Stimulated activated CD4-positive, alpha-beta T cell treated with anti-CD3 and anti-CD28 coated beads, Interleukin-1b, Interleukin-23, amount 100 ng/mL, for 1 hour (primary cell): ENCODE measurements at places on chromosomes 12 and 14.

GRCh38 chr12:23950210-23950774 lies 822 bp upstream of the SOX5 start:
- no peak for DNase-seq

DNA sequence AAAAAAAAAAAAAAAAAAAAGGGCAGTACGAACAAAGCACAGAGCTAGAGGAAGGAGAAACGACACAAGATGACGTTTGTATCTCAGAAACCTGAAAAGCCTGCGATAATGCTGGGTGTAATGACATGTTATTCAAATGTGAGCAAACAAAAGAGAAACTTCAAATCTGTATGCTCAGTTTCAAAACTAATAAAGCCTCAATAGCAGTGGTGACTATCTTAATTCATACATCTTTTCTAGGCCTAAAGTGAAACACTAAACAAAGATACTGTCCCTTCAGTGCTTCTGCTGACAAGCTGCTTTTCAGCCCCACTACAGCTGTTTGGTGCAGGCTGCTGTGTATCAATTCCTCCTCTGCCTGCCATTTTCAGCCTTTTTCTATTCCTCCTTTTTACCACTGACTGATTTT lies 15.8 kb downstream of the ITPR2 start:
- DNase-seq: no peak

DNA sequence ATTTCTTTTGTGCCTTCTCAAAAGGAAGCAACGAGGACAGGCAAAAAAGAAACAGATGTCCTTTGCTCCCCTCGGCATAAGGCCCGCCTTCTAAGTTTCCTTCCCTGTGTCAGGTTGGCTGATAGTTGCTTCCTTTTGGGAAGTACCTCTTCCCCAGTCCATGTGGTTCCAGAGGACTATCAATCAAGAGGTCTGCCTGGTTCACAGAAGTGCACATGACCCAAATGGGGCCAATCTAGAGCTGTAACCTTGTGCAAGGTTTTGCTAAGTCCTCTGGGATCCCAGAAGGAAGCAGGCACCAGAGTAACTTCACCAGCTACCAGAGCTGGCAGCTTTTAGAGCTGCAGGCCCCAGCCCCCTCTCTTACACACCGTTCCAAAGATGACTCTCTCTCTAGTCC lies 42.6 kb downstream of the TMEM63C start:
- DNase-seq: no peak

DNA sequence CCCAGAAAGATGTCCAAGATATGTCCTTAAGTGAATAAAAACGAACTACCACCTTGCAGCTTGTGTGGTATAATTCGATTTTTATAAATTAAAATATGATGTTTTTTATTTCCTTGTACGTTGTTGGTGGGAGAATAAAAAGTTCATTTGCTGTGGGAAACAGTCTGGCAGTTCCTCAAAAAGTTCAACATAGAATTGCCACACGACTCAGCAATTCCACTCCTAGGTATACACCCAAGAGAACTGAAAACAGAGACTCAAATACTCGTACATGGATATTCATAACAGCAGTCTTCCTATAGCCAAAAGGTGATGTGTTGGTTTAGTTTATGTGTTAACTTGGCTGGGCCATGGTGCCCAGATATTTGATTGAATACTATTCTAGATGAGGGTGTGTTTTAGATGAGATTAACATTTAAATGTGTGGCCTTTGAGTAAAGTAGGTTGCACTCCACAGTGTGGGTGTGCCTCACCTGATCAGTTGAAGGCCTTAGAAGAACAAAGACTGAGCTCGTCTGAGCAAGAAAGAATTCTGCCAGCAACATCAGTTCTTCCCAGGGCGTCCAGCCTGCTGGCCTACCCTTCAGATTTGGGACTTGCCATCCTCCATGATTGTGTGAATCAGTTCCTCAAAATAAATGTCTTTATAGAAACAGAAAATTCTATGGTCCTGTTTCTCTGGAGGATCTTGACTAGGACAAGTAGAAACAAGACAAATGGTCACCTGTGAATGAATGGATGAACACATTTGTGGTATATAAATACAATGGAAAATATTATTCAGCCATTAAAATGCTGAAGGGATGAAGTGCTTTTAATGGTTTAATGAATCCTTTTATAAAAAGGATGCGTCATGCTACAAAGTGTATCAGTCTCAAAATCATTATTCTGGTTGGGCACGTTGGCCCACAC lies 5.1 kb upstream of the DENR start:
- DNase-seq: no peak

- no peak for DNase-seq
Measured at GRCh38 chr14:99996951-99997571, 68.2 kb upstream of the EVL start.

DNA sequence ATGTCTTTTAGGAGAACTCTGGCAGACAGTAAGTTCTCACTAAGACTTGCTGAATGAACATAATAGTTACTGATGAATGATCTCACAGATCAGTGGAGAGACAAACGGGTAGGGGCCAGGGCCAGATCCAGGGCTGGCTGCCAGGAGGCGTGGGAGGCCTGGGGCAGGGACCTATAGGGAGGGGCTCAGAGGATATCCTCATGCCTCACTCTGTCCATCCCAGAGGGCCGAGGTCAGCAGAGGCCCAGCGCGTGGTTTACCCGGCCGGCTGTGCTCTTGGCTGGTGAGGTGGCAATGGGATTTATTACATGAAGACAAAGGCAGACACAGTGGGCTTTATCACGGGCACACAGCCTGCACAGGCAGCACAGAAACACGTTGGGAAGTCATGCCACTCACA lies 85.4 kb downstream of the CHGA start:
- DNase-seq: no peak

DNA sequence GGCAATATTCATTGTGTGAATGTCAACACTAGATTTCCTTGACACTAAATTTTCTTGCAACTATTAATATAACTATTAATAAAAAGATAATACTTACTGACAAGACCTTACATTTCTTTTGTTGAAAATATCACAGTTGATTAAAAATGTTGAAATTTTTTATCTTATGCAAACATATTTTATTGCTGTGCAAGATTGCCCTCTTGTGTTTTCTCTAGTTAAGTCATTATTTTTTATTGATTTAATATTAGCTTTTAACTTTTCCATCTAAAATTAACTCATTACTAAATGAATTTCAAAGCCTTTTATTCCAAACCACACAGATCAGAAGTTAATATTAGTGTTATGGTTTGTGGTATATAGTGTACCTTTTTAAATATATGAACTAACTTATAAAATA lies 11.7 kb upstream of the NAA30 start:
- DNase-seq: no peak

- DNase-seq: no peak
Measured at GRCh38 chr12:75058228-75058627, 151.4 kb downstream of the KCNC2 start.

GRCh38 chr12:26273811-26274210 lies 78.4 kb downstream of the SSPN start:
- no peak for DNase-seq

DNA sequence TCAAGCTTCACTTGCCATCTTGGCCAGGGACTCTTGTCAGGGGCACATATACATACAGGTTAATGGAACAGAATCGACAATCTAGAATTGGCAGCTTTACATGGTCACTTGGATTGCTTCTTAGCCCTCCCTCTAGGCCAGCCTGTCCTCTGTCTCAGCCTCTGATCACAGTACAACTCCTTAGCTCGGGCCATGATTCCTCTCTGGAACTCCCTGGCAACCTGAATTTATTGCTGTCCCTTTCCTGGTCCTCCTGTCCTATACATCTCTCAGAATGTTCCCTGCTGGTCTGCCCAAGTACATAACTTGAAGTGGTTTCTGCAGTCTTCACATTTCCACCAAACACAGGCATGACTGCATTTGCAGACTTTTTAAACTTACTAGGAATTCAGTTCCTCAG lies 79.9 kb upstream of the CCDC175 start:
- DNase-seq: no peak

GRCh38 chr12:123828854-123829547 lies 66.9 kb downstream of the DNAH10 start:
- no peak for DNase-seq

DNA sequence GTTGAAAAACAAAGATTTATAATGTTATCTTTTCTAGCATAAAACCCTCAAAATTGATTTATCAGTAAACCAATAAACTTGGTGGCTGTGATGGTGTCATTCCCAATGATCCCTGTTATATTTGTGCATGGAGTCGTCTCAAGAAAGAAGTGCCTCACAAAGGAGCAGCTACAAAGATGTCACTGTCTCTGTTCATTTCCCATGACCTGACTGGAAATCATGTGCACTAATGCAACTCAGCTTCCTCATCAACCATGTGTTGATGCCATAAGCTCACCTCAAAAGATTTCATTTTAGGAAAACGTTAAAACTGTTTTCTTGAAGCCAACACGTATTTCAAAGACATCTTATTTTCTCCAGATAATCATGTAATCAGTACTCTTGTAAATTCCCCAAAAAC lies 28.8 kb downstream of the CLEC1A start:
- no peak for DNase-seq

- no peak for DNase-seq
Measured at GRCh38 chr14:61525293-61526011, 169.9 kb upstream of the HIF1A start.

- DNase-seq: no peak
Measured at GRCh38 chr14:28875934-28876571, 109.5 kb downstream of the FOXG1 start.

DNA sequence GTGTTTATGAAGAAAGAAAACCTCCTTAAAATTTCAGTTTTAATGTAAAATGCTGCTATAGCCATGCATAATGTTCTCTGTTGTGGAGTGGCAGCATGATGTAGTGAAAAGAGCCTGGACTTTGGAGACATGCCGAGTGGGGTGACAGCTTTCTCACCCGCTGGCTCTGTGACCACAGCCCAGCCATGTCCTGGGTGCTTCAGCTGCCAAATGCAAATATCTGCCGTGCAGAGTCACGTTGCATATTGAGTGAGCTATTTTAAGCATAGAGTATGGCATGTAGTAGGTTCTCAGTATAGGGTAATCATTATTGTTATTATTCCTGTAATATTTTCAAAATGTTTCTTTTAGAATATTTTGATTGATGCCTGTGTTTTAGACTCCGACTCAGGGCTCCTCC lies 15.5 kb upstream of the TCTN2 start:
- no peak for DNase-seq

DNA sequence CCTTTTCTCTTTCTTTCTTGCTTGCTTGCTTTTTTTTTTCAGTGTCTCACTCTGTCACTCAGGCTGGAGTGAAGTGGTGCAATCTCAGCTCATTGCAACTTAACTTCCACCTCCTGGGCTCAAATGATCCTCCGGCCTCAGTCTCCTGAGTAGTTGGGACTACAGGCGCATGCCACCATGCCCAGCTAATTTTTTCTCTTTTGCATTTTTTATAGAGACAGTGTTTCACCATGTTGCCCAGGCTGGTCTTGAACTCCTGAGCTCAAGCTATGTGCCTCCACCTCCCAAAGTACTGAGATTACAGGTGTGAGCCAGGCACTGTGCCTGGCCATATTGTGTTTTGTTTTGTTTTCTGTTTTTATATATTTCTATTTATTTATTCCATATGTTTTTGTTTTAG lies 461.0 kb downstream of the ADAMTS20 start:
- DNase-seq: no peak

DNA sequence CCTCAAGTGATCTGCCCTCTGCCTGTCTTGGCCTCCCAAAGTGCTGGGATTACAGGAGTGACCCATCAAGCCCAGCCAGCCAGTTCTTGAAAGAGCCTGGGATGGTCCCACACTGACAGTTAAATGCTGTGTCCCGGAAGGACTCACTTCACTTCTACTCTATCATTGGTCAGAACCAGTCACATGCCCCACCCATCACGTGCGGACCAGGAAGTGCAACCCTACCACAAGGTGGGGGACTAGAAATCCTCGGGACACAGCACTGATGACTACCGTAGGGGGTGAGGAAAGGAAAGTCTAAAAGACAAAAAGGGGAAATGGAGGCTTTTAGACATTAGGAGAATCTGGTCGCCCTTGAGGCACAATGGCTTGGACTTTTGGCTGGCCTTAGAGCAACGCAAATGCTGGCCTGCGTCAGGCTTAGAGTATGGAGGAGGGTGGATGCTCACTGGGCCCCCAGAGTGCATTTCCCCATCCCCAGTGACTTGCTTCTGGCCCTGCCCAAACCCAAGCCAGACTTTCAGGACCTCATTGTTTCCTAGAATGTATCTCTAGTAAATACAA lies 207.7 kb downstream of the TTC8 start:
- no peak for DNase-seq

GRCh38 chr12:51886021-51886710 lies 1.7 kb upstream of the ANKRD33 start:
- DNase-seq: no peak

GRCh38 chr12:121196902-121197301 lies 13.0 kb upstream of the P2RX4 start:
- no peak for DNase-seq

DNA sequence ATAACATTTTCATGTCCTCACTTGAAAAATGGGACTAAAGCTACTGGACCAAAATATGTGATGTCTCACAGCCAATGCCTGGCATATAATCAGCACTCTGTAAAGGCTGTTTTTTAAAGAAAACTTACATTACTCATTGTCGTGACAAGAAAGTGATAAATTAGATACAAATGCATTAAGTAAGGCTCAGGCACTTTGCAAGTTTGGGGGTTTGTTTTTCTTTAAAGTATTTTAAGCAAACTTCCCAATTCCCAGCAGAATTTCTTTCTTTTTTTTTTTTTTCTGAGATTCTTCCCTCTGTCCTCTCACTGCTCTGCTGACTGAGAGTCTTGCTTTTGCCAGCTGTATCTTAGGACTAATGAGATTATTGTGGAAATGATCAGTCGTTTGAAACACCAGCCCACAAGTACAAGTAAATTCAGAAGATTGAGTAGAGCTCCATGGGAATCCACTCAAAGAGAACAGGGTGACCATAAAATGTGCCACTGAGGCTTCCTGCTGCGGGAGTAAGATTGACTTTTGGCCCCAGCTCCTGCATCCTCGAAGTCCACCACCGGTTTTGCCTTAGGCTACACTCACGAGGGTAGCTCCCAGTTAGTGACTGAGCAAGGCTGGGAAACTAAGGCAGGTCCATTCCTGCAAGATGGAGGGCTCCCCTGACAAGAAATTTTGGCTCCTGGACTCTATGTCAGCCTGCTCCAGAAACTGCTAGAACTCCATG lies 82.8 kb downstream of the TMTC1 start:
- DNase-seq: no peak

GRCh38 chr12:96766232-96766631 lies 140.8 kb upstream of the NEDD1 start:
- DNase-seq: no peak

- no peak for DNase-seq
Measured at GRCh38 chr14:30180219-30180618, 252.6 kb upstream of the PRKD1 start.

GRCh38 chr12:51318846-51319599 lies 5.0 kb downstream of the BIN2 start:
- DNase-seq: no peak
